ENCODE measurements at places on chromosomes 11 and 22.

- DNase-seq, result no peak
- peaks cover 15% of the 10 kb centered on the region for H3K27me3 ChIP-seq
- no peak overlapping the region for H3K4me3 ChIP-seq
- no peak overlapping the region for H3K27ac ChIP-seq
Measured at GRCh38 chr11:32200136-32200847, 109.4 kb downstream of the RCN1 start.

- peaks cover 2% of the 10 kb centered on the region for H3K4me1 ChIP-seq
- H3K27me3 ChIP-seq, result peaks cover 67% of the 10 kb centered on the region
- no peak overlapping the region for H3K27ac ChIP-seq
- peak; percentile 72 for DNase-seq
Measured at GRCh38 chr22:43346521-43346929, 3.4 kb upstream of the SCUBE1 start.

GRCh38 chr11:35811783-35812182 lies 132.1 kb upstream of the LDLRAD3 start:
- H3K4me3 ChIP-seq, result no peak overlapping the region
- DNase-seq, result no peak
- no peaks in the 10 kb centered on the region for H3K27me3 ChIP-seq
- H3K27ac ChIP-seq, result no peak overlapping the region
- peaks cover 3% of the 10 kb centered on the region for H3K36me3 ChIP-seq
- peaks cover 3% of the 10 kb centered on the region for H3K4me1 ChIP-seq

DNA sequence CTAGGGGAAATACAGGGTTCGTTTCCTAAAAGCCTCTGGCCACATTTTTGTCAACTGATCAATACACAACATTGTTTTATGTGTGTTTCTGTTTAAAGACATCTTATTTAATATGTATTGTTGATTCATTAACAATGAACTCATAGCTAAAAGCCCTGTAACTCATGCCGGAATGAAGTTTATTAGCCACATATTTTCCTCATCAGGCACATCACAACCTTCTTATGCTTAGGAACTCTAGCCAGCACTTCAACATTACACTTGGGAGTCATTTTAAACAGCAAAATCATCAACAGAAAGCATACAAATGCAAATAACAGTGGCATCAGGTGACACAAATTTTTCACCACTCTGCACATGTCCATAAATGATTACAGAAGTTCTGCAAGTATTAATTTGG lies 15.1 kb upstream of the BLID start:
- no peaks in the 10 kb centered on the region for H3K36me3 ChIP-seq
- no peak overlapping the region for H3K27ac ChIP-seq
- peaks cover 3% of the 10 kb centered on the region for H3K27me3 ChIP-seq
- no peak overlapping the region for H3K4me3 ChIP-seq

GRCh38 chr11:18088966-18089365 lies 16.9 kb downstream of the SAAL1 start:
- no peaks in the 10 kb centered on the region for H3K27me3 ChIP-seq
- no peak for DNase-seq
- H3K36me3 ChIP-seq, result peaks cover 21% of the 10 kb centered on the region
- no peak overlapping the region for H3K4me3 ChIP-seq

DNA sequence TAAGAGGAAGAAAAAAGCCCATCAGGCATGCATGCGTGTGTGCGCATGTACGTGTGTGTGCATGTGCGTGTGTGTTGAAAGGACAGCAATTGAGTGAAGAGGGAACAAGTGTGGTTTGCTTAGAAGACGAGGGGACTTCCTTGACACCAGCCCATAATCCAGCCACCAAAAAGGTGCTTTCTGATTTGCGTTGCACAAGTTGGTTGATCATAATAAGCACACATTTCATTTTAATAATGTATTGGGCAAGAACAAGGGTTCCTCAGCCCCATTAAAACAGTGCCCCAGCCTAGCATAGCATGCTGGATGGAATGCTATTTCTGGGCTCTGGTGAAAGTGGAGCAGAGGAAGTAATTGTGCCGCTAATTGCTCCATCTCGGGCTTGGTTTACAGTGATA lies 493.2 kb downstream of the MIAT start:
- no peak overlapping the region for H3K27ac ChIP-seq
- H3K4me1 ChIP-seq, result no peaks in the 10 kb centered on the region
- no peak for DNase-seq
- no peak overlapping the region for H3K4me3 ChIP-seq

DNA sequence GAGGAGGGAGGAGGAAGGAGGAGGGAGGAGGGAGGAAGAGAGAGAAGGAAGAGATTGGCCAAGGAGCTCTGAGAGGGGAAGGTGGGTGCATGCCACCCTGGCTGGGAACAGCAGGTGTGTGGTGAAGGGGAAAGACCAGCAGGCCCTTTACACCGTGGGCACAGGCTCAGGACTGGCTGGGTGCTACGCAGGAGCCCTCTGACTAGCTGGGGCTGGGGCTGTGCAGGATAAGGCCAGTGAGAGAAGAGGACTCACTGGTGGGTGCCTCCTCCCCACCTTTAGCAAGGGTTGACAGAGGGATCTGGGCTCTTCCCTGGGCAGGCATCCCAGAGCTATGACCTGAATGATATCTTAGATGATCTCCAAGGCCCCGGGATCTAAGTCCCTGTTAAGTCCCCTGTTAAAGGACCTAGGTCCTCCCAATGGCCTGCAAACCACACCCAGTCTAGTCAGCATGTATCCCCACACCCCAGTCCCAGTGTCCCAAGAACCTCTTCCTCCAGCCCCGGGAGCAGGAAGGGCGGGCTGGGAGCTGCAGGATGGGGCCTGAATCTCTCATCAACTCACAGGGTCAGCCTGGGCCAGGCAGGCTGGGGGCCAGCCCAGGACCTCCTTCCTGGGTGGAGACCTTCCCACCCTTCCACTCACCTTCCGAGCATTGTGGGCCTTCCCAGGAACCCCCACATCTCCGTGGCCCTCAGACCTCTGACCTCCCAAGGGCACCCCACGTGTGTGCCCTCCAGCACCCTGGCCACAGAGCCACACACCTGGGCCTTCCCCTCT lies 55.4 kb downstream of the CDKN1C start:
- H3K36me3 ChIP-seq, result peaks cover 8% of the 10 kb centered on the region
- DNase-seq, result no peak
- H3K4me3 ChIP-seq, result no peak overlapping the region
- H3K27me3 ChIP-seq, result peaks cover 24% of the 10 kb centered on the region
- peaks cover 8% of the 10 kb centered on the region for H3K4me1 ChIP-seq

DNA sequence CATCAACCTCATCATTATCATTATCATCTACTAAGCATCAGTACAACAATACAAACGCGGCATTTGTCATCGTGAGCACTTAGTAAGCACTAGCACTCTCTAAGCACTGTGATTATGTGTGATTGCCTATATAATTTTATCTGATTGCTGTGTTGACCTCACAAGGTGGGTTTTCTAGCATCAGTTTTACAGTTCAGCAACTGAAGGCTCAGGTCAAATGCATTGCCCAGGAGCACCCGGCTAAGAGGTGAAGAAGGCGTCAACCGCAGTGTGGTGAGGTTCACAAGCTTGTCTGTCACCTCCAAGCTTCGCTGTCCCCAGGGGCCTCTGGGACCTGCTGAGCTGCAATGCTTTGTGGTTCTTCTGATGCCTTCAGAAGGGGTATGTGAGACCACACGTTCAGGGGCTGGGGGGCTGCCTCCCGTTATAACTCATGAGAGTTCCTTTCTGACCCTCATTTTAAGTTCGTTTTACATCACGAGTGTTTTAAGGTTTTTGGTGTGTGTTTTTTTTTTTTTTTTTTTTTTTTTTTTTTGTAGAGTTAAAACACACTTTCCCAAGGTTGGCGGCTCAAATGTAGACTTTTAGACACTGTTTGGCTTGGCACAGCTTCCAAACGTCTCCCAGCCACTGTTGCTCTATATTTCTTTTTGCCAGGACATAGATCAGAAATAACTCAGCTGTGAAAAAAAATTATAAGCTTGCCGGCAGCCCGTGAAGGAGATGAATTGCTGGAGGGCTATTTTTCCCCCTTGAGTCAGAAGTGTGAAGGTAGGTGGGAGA lies 33.8 kb upstream of the SCUBE1 start:
- H3K4me1 ChIP-seq, result peaks cover 15% of the 10 kb centered on the region
- no peak overlapping the region for H3K4me3 ChIP-seq
- no peak for DNase-seq
- peaks cover 6% of the 10 kb centered on the region for H3K36me3 ChIP-seq

DNA sequence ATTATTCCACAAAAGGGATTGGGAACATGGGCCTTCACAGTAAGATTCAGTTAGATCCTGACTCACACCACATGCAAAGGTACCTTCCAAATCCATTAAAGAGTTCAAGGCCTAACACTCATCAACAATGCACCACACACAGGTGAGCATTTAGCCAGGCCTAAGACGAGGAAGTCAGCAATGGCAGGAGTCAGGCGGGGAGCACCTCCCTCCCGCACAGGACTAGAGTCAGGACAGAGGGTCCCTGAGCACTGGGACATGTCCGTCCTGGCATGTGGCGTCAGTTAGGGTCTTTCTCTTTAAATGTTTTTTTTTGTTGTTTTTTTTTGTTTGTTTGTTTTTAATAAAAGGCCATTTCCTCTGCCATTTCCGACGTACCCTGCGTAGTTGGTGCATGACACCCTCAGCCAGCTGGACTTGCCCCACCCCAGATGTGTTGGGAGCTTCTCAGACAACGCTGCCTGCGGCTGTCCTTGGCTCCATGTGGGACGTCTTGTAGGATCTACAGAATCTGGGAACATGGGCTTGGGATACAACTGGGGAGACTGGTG lies 1458.6 kb downstream of the BRD1 start:
- no peak overlapping the region for H3K27ac ChIP-seq
- no peak overlapping the region for H3K4me3 ChIP-seq
- H3K36me3 ChIP-seq, result no peaks in the 10 kb centered on the region
- H3K4me1 ChIP-seq, result peaks cover 9% of the 10 kb centered on the region

- DNase-seq, result no peak
- peaks cover 2% of the 10 kb centered on the region for H3K36me3 ChIP-seq
- peaks cover 23% of the 10 kb centered on the region for H3K4me1 ChIP-seq
- H3K27me3 ChIP-seq, result peaks cover 6% of the 10 kb centered on the region
Measured at GRCh38 chr22:28977060-28977459, 84.6 kb downstream of the C22orf31 start.

- H3K36me3 ChIP-seq, result no peaks in the 10 kb centered on the region
- peaks cover 3% of the 10 kb centered on the region for H3K27me3 ChIP-seq
- peak within 1 kb of the TSS; percentile 78 for H3K4me3 ChIP-seq
- peaks cover 19% of the 10 kb centered on the region for H3K4me1 ChIP-seq
- peak within 1 kb of the TSS; percentile 95 for H3K27ac ChIP-seq
Measured at GRCh38 chr11:47186076-47186699, at the start of gene PACSIN3. Gene PACSIN3, minus strand, starts transcription at chr11:47186434. Its CDS starts 3,707 bp downstream, at chr11:47182727.

DNA sequence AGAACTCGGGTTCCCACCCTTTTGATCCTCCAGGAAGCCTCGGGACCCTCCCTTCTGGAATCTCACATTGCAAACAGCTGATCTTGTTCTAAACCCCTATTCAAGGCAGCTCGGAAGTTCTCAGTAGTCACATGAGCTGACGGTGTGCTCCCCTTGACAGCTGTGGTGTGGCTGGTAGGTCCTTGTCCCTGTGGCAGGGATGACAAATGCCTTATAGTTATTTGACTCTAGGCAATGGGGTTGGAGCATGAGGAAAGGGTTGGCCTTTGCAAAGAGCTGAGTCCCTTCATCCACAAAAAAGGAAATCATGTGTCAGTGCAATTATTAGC lies 23.6 kb downstream of the EIF4G2 start:
- H3K36me3 ChIP-seq, result no peaks in the 10 kb centered on the region
- peaks cover 8% of the 10 kb centered on the region for H3K27me3 ChIP-seq
- H3K27ac ChIP-seq, result no peak overlapping the region
- peaks cover 10% of the 10 kb centered on the region for H3K4me1 ChIP-seq

- no peaks in the 10 kb centered on the region for H3K4me1 ChIP-seq
- H3K27ac ChIP-seq, result no peak overlapping the region
- no peak for DNase-seq
- peaks cover 17% of the 10 kb centered on the region for H3K27me3 ChIP-seq
Measured at GRCh38 chr22:44363013-44363979, 50.5 kb upstream of the SHISAL1 start.

GRCh38 chr22:22553735-22554586 lies 5.1 kb downstream of the PRAME start:
- H3K4me1 ChIP-seq, result no peaks in the 10 kb centered on the region

- DNase-seq, result no peak
- H3K4me1 ChIP-seq, result no peaks in the 10 kb centered on the region
- no peak overlapping the region for H3K27ac ChIP-seq
Measured at GRCh38 chr11:61413496-61413895, 16.3 kb downstream of the CPSF7 start.

DNA sequence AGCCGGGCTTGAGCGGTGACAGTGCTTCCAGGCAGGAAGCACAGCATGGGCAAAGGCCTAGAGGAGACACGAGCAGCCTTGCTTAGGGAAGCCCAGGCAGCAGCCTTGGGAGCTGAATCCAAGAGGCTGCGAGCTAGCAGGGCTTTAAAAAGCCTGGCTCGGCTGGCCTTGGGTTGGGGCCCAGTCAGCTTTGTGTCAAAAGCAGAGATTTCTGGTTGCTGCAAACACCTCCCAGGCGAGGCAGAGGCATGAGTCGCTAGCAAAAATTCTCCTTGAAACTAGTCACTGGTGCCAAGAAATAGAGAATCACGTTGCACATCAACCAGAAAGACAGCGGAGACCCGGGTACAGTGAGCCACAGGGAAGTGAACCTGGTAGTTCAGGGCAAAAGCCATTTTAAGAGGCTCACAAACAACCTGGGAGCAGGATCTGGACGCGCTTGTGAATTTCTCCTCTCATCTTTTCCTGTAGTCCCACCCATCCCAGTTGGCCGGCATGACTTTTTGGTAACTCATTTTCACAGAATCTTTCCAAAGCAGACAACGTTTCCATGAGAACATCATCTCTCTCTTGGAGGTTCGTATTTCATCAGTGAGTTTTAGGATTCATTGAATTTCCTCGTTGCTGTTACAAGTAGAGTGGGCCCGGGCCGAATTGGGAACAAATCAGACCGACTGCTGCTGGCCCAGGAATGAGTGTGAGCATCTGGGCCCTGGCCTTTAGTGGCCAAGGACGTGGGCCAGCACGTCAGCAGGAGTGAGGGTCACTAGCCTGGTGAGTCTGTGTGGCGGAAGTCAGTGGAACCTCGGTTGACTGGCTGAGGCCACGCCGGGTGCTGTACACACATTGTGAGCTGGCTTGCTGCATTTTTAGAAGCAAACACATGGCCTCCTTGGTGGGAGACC lies 16.4 kb upstream of the FGF4 start:
- no peaks in the 10 kb centered on the region for H3K36me3 ChIP-seq
- H3K27ac ChIP-seq, result no peak overlapping the region
- no peak for DNase-seq
- no peak overlapping the region for H3K4me3 ChIP-seq
- peaks cover 17% of the 10 kb centered on the region for H3K27me3 ChIP-seq

- no peak for DNase-seq
- no peaks in the 10 kb centered on the region for H3K4me1 ChIP-seq
- no peaks in the 10 kb centered on the region for H3K36me3 ChIP-seq
- no peak overlapping the region for H3K27ac ChIP-seq
- H3K27me3 ChIP-seq, result peaks cover 3% of the 10 kb centered on the region
- no peak overlapping the region for H3K4me3 ChIP-seq
Measured at GRCh38 chr11:109443052-109443451, 21.1 kb downstream of the C11orf87 start.

- H3K27me3 ChIP-seq, result peaks cover 4% of the 10 kb centered on the region
- DNase-seq, result no peak
- H3K4me1 ChIP-seq, result peaks cover 5% of the 10 kb centered on the region
- H3K36me3 ChIP-seq, result no peaks in the 10 kb centered on the region
- H3K4me3 ChIP-seq, result no peak overlapping the region
Measured at GRCh38 chr11:84414920-84415319, 1128.8 kb upstream of the CCDC90B start.

- no peak overlapping the region for H3K4me3 ChIP-seq
- no peaks in the 10 kb centered on the region for H3K36me3 ChIP-seq
- H3K4me1 ChIP-seq, result peaks cover 1% of the 10 kb centered on the region
- no peak for DNase-seq
- H3K27ac ChIP-seq, result no peak overlapping the region
Measured at GRCh38 chr11:126433244-126433846, 77.9 kb downstream of the ST3GAL4 start.
